DMS79 (cell line): ENCODE measurements at places on chromosomes 7 and 10.
A peak's percentile ranks its signal among the peaks of the same experiment; 100 is the strongest.

DNA sequence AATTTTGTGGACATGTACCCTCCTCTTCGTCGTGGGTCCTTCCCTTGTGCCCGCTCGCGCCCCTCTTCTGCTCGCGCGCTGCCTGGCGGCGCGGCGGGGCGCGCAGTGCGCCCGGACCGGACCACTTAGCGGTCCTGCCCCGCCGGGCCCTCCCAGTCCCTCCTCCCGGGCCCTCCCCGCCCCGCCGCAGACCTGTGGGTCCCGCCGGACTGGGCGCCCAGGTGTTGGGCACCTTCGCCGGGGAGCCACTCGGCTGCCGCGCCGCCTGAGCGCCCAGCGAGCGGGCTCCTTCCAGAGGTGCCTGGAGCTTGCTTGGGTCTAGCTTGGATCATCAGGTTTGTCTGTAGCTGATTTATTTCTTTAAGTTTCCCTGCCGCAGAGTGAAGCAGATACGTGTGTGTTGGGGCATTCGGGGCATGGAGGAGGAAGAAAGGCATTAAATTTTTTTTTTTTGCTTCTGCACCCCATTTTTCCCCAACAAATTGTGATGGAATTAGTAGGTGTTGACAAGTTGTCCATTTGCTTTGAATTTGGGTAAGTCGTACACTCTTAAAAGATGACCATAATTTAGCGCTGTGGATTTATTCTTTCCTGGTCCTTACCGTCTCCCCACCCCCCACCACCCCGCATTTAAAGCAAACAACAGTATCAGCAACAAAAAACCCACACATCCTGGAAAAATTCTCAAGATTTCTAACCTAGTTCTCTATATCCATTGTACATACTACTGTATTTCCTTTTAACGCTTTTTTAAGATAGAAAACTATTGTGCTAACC is 905 bp downstream of the C1GALT1 start:
- DNase-seq: peak; percentile 16

DNA sequence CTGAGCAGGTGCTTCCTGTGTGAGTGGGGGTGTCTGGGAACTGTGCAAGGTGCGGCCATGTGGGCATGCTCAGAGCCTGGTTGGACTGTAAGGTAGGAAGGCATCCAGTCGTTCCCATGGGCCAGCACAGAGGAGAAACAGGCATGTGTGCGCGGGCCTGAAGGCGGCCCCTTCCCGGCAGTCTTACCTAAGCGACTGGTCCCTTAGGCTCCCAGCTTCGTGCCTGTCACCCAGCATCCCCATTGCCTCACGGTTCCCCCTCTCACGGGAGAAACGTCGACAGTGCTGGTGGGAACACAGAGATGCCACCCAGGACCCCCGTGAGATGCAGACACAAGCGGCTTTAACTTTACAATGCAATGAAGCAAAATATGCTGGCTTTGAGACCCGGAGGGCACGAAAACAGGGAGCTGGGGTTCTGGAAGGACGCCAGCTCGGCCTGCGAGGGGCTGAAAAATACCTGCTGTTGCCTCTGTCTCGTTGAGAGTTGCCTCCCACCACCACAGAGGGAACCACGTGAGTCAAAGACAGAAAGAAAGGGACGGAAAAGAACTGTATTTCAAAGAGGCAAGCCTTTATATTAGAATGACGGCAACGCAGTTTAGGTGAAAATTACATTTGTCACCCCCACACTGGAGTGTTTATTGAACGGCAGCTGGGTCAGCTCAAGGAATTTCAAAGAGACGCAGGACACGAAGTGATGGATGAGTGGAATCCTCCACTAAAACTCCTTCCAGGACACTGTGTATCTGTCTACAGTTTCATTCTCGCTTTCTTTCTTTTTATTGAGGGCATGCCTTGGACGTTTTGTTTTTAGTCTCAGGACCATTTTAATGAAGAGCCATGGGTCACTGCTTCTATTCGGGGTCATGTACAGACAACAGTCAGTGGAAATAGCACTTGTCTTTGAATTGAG is 128.4 kb downstream of the DNAJB6 start:
- DNase-seq: no peak

GRCh38 chr10:70967591-70968587 is 79.5 kb upstream of the PCBD1 start:
- DNase-seq: no peak

DNA sequence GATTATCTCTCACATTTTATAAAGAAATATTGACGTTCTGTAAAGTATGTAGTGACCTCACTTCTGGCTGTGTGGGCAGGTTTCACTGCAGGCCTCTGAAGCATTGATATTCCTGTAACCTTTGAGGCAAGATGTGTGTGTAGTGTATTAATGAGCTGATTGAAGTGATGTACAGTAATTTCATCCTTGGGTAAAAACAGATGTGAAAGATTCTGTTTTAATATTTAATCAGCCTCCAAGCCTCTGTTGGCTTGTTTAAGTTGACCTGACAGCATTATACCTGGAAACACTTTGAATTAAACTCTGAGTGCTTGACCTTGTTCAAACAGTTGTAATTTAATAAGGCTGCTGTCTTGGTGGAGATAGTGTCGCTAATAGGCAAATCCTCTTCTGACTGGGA is 74.9 kb downstream of the KAT6B start:
- no peak for DNase-seq

DNA sequence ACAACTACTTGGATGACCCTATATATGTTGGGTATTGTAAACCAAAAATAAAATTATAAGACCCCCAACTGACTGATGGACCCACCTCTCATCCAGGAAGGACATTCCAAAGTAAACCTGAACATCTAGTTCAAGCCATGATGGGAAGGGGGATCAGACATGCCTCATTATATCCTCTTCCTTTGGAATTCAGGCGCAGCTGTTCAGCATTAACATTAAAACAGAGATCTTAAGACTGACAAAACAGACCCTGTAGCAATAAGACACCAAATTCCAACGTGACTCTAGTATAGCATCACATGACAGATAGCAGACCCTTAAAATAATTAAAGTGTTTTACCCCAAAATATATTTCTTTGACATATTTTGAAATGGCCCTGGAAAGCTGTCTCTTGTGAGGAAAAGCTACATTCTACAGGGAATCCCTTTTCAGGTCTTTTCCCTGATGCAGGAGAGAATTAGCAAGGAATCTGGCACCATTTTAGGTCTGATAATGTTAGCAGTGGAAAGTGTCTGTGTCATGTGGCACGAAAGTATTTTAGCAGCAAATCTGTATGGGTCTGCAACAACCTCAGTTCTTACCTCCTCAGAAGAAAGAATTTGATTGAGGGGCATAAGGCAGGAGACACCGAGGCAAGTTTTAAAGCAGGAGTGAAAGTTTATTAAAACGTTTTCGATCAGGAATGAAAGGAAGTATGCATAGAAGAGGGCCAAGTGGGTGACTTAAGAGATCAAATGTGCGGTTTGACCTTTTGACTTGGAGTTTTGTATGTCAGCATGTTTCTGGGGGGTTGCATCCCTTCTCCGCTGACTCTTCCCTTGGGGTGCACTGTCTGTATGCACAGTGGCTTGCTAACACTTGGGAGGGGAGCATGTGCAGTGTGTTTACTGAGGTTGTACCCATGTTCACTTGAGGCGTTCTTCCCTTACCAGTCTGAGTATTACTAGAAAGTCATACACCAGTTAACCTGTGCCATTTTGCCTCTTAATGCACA is 236.6 kb upstream of the PPP1R3A start:
- DNase-seq: no peak

- no peak for DNase-seq
These were observed 63.0 kb downstream of the VAX1 start for GRCh38 chr10:117075064-117075463.

DNA sequence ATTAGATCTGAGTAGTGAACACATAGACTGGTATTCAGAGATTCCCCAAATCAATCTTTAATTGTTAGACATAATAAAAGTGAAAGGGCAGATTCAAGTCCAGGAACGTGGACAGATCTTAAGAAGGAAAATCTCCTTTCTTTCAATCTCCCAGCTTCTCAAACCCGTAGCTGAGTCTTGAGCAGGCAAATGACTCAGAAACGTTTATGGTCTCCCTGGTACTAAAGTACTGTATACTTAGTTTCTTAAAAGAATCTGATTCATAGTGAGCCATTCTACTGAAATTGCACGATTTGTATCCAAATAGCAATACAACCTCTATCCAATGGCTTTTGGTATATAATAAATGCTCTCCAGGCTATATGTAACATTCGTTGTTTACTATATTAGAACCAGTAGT is 140.4 kb upstream of the RHEB start:
- no peak for DNase-seq

GRCh38 chr7:12629816-12630512 is 57.5 kb upstream of the ARL4A start:
- no peak for DNase-seq

DNA sequence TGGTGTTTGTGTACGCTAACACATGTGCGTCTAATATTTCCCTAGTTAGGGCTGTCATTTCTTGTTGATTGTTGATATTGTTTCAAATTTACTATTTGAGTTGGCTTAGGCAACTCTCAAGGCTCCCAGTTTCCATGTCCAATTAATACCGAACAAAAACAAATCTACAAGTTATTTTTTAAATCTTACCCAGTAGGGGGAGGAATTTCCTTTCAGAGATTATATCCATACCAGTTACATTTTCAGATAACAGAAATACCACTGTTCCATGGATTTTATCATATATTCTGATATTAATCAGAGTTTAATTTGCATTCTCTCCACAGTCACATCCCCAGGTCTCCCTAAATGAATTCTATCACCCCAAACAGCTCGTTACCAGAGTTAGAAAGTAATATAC is 7.2 kb upstream of the AKR1B10 start:
- no peak for DNase-seq

DNA sequence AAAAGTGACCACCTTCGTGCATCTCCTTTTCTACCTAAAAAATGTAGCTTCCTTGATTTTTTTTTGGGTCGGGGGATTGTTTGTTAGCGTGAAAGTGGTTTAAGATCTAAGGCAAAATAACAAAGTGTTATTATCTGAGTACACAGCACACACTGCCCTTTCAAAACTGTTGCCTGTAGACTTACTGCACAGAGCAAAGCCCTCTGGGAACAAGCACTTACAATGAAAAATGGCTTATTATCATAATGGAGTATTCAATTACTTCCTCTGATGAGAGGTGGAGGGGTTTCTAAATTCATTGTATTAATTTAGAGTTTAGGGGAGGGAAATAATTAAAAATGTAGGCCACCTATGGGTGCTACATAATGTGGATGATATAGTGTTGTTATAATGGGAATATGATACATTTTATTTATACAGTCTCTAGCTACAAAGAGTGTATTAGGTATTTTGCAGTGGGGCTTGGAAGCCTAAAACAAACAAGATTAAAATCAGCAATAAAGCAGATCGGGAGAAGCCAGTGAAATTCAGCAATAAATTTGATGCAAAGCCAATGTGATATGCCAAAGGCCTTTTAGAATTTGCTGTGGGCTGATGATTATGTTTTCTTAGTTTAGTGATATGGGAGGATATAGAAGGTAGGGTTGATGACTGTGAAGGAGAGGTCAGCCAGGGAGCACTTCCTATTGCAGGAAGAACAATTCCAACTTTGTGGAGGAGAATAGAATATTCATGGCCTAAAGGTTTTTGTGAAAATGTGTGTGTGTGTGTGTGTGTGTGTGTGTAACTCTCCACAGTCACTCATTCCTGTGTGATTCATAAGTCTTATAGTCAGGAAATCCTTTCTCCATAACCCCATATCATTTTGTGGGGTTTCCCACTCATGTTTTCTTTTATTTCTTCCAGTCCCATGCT is 17.7 kb upstream of the EXOC4 start:
- no peak for DNase-seq

DNA sequence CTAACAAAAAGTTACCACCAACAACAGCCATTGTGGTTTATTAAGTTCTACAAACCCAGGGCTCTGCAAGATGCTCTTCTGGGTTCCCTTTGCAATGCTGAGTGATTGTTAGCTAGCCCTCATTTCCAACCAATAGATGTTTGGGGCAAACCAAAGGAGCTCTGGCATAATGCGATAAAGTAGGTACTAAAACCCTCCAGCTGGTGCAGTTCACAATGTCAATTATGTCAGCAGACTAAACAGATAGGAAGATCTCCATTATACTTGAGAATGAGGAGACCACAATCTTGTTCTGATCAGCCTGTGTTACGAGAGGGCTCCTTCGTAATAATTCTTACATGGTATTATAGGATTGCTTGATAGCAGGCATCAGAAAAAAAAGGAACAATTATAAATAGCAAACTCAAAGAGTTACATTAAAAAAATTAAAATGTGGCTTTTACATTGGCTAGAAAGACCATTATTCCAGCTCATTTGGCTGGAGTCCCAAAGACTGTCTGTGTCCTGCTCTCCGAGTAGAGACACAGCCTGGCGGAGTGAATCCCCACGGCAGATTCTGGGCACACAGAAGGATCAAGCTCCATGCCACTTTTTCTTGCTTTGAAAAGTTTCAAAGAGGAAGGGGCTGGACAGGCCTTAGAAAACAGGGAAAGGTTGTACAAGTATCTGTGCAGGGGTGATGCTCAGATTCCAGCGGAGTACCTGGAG is 93.8 kb downstream of the ZRANB1 start:
- no peak for DNase-seq

GRCh38 chr7:30888747-30889146 is 22.9 kb upstream of the AQP1 start:
- peak; percentile 79 for DNase-seq

DNA sequence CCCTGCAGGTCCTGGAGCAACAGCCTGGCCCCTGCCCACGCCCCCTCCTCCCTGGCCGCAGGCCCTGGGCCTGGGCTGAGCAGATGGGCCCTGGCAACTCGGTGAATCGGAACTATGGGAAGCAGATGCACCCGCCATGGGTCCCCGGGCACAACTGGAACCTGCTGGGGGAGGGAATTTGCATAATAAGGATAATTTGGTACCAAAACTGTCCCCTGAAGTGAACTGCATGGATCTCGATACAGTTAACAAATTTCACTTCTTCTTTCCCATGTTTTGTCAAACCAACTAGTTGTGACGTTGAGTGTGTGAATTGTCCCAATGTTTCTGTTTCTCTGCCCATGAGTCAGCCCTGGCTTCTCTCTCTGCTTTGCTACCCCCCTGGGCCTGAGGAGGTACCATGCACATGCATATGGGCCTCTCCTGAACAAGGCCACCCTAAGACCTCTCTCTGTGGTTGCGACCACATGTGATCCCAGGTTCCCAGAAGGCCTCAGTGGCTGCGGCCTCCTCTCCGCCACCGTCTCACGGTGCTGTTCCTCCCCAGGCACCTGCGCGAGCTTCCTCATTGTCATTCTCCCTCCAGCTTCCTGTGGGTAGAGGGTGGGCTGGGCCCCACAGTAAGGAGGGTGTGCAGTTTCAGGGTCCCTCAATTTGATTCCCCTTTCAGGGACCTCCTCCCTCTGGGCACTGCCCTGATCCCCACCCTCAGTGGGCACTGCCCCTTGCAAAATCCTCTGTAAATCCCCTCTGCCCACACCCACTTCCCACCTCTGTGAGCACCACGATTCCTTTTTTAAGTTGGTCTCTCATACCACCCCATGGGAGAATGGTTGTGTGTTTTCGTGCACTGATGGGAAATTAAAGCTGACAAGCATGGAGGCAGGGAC is 40.0 kb downstream of the FIGNL1 start:
- no peak for DNase-seq

- DNase-seq: peak; percentile 68
These were observed at the start of gene GPR158 for GRCh38 chr10:25174461-25175230. Gene GPR158, plus strand, starts transcription at chr10:25175001. Its CDS starts 420 bp downstream, at chr10:25175421.

DNA sequence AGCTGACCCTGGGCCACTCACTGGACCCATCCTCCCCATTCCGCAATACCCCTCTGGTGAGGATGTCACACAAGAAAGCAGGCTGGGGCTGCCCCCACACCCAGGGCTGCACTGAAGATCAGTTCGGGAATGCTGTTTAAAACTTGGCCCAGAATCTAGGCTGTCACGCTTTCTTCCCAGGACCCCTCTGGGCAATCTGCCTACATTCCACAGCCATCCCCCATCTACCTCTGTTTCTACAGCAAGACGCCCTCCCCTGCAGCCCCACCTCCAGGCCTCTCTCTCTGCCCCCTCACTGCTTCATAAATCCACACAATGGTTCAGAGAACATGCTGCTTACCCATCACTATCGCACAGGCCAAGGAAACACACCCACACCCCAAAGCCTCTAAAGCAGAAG is 36.1 kb downstream of the XPNPEP1 start:
- DNase-seq: no peak
